CD4-positive, CD25-positive, alpha-beta regulatory T cell (primary cell): ENCODE measurements at places on chromosomes 5 and 9.

GRCh38 chr9:90827181-90827871 lies 25.7 kb downstream of the SYK start:
- H3K27me3 ChIP-seq, result no peaks in the 10 kb centered on the region
- no peak overlapping the region for H3K27ac ChIP-seq
- no peak for DNase-seq

DNA sequence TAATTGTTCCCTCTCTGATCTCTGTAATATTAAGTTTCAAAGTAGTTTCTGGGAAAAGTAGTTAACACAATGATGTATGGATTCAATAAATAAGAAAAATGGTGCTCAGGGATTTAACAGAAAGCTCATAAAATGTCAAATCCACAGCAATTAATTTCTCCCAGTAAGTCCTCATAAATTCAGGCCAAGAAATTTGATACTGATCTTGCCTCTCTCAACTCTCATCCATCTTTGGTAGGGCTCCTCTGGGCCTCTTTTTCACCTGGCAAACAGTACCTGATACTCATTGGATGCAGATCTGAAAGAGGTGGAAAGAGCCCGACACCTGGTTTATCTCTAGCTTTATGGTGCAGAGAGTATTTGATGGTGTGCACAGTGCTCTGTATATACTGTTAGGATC lies 106.1 kb downstream of the STK32A start:
- H3K27me3 ChIP-seq, result no peaks in the 10 kb centered on the region
- H3K4me1 ChIP-seq, result no peaks in the 10 kb centered on the region
- no peak overlapping the region for H3K27ac ChIP-seq
- no peak for DNase-seq

DNA sequence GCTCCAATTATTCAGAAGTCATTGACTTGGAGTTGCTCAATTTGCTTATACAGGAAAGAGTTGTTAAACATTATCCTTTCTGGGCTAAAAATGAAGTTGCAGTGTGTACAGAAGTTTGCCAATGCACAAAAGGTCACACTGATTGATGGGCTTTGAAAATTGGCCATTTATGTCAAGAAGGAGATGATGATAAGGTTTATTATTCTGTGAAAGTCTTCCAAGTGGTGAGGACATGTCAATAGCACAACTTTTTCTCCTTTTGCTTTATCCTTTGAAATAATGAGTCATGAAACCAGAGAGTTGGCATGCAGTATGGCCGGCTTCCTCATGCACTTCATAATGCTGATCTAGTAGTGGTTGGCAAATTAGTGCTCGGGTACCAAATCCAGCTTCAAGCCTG lies 848.5 kb upstream of the WWC1 start:
- no peaks in the 10 kb centered on the region for H3K27me3 ChIP-seq
- H3K4me1 ChIP-seq, result no peaks in the 10 kb centered on the region
- DNase-seq, result no peak
- no peaks in the 10 kb centered on the region for H3K36me3 ChIP-seq

DNA sequence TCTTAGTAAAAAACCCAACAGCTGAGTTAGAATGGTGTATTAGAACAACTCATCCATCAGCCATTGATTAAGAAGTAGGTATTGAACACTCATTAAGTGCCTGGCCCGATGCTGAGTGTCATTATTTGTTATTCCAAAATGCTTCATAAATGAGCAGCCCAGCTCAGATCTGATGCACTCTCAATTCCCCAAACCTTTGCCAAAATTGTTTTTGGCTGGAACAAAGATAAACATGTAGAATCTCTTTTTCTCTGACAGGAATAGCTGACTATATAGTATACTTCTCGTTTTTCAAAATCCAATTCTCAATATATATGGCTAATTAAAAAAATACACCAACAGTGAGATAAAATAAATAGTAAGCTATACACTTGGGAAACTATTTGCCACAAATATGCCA lies 20.0 kb upstream of the ANKRD55 start:
- no peak overlapping the region for H3K4me3 ChIP-seq
- H3K27ac ChIP-seq, result no peak overlapping the region
- H3K27me3 ChIP-seq, result no peaks in the 10 kb centered on the region
- H3K36me3 ChIP-seq, result no peaks in the 10 kb centered on the region
- no peaks in the 10 kb centered on the region for H3K4me1 ChIP-seq
- no peak for DNase-seq

- no peaks in the 10 kb centered on the region for H3K27me3 ChIP-seq
- no peaks in the 10 kb centered on the region for H3K4me1 ChIP-seq
- H3K4me3 ChIP-seq, result no peak overlapping the region
- H3K36me3 ChIP-seq, result no peaks in the 10 kb centered on the region
Observed at GRCh38 chr5:35303152-35303551, 72.9 kb upstream of the PRLR start.

GRCh38 chr5:146007270-146007669 lies 70.9 kb downstream of the SH3RF2 start:
- no peaks in the 10 kb centered on the region for H3K36me3 ChIP-seq
- H3K4me3 ChIP-seq, result no peak overlapping the region
- no peaks in the 10 kb centered on the region for H3K4me1 ChIP-seq

DNA sequence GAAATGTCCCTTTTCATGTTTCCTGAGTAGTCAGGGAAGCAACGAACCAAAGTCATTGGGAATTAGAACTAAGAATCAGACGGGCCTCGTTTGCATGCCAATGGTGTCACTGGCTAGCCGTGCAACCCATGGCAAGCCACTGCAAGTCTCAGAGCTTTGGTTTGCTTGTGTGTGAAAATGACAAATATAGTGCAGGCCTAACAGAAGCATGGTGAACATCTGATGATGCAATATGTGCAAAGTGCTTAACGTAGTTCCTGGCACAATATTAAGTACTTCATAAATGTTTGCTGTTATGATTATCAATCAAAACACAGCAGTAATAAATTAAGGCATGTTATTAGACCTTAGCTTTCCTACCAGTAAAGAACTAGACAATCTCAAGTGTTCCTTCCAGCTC lies 118.0 kb upstream of the TRIM32 start:
- no peak overlapping the region for H3K27ac ChIP-seq
- no peaks in the 10 kb centered on the region for H3K36me3 ChIP-seq
- no peak overlapping the region for H3K4me3 ChIP-seq
- no peaks in the 10 kb centered on the region for H3K27me3 ChIP-seq
- no peaks in the 10 kb centered on the region for H3K4me1 ChIP-seq

- no peaks in the 10 kb centered on the region for H3K36me3 ChIP-seq
- DNase-seq, result no peak
- H3K27ac ChIP-seq, result no peak overlapping the region
- H3K4me1 ChIP-seq, result no peaks in the 10 kb centered on the region
- H3K27me3 ChIP-seq, result no peaks in the 10 kb centered on the region
- no peak overlapping the region for H3K4me3 ChIP-seq
Observed at GRCh38 chr5:58048185-58048925, 411.5 kb downstream of the PLK2 start.

- no peaks in the 10 kb centered on the region for H3K36me3 ChIP-seq
- no peak overlapping the region for H3K4me3 ChIP-seq
- no peaks in the 10 kb centered on the region for H3K4me1 ChIP-seq
- no peaks in the 10 kb centered on the region for H3K27me3 ChIP-seq
Observed at GRCh38 chr5:126233256-126233655, 190.0 kb upstream of the GRAMD2B start.

- no peak overlapping the region for H3K27ac ChIP-seq
- H3K4me1 ChIP-seq, result no peaks in the 10 kb centered on the region
- no peak for DNase-seq
- no peaks in the 10 kb centered on the region for H3K36me3 ChIP-seq
- no peak overlapping the region for H3K4me3 ChIP-seq
Observed at GRCh38 chr9:18422296-18423036, 51.5 kb upstream of the ADAMTSL1 start.

- H3K27me3 ChIP-seq, result no peaks in the 10 kb centered on the region
- H3K4me1 ChIP-seq, result no peaks in the 10 kb centered on the region
- DNase-seq, result no peak
- no peak overlapping the region for H3K27ac ChIP-seq
Observed at GRCh38 chr9:127131871-127132270, 9.4 kb upstream of the ANGPTL2 start.

GRCh38 chr5:138722544-138723177 lies 30.6 kb upstream of the CTNNA1 start:
- DNase-seq, result no peak
- H3K4me1 ChIP-seq, result no peaks in the 10 kb centered on the region
- no peak overlapping the region for H3K27ac ChIP-seq
- H3K27me3 ChIP-seq, result no peaks in the 10 kb centered on the region

GRCh38 chr5:40497573-40497972 lies 182.1 kb upstream of the PTGER4 start:
- H3K27me3 ChIP-seq, result no peaks in the 10 kb centered on the region
- no peak for DNase-seq
- no peak overlapping the region for H3K27ac ChIP-seq
- no peaks in the 10 kb centered on the region for H3K36me3 ChIP-seq

GRCh38 chr5:5533927-5534326 lies 111.5 kb downstream of the ICE1 start:
- no peaks in the 10 kb centered on the region for H3K36me3 ChIP-seq
- no peak overlapping the region for H3K27ac ChIP-seq
- no peaks in the 10 kb centered on the region for H3K4me1 ChIP-seq
- H3K27me3 ChIP-seq, result no peaks in the 10 kb centered on the region
- no peak for DNase-seq

DNA sequence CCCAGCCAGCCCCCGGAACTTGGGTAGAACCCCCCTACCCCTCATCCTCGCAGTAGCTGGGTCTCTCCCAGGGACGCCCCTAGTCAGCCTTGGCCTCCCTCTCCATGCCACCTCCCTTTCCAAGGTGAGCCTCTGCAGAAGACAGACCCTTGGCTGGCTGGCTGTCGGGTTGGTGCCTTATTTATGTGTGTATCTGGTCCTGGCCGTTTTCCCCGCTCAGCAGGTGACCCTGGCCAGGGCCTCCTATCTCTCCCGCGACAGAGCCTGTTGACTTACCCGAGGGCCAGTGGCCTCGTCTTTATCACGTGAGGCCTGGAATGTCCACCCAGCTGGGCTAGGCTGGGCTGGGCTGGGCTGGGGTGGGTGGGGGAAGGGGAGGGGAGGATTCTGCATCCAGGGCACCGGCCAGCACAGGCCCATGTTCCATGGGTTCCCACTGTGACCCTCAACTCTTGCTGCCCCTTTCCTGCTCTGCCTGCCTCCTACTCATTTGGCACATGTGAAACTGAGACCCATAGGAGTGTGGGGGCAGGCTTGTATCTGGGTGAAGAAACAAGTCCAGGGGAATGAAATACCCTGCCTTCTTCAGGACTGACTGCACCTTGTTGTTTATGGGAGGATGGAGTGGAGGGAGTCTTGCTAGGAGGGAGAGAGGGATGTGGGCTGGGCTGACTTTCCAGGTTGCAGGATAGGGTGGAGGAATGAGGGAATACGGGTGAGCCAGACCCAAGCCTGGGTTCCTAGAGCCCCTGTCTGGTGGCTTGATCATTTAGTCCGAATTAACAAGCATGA lies 3.1 kb downstream of the CXXC5 start:
- H3K27ac ChIP-seq, result no peak overlapping the region
- peaks cover 10% of the 10 kb centered on the region for H3K27me3 ChIP-seq
- DNase-seq, result no peak
- H3K36me3 ChIP-seq, result no peaks in the 10 kb centered on the region
- H3K4me3 ChIP-seq, result no peak overlapping the region
- peaks cover 45% of the 10 kb centered on the region for H3K4me1 ChIP-seq

DNA sequence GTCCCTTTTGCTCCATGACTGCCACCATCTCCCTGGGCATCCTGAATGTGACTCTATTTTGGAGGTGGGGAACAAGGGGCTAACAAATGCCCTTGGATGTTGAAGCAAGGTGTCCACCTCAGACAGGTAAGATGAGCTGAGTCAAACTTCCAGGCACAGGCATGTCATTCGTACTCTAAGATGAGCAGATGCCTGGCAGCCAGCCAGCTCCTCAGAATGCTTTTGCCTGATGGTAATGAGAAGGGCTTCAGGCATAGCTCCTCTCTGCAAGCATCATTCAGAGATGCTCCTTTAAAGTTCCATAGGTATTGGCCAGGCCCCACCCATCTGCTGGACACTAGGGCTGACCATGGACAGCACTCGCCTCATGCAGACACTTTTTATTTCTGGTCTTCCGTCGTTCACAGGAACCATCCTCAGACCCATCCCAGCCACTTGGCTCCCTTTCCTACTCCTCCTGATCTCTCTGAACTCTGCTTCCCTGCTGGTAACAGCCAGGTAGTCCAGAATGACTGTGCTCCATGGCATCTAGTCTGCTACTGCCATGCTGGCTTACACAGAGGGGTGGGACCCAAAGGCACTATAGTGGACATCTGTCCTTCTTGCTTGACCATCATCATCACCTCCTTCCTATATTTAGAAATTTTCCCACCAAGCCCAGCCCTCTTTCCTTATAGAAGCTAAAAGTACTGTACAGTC lies 118.8 kb downstream of the GLIS3 start:
- no peak overlapping the region for H3K4me3 ChIP-seq
- H3K27ac ChIP-seq, result no peak overlapping the region
- H3K36me3 ChIP-seq, result no peaks in the 10 kb centered on the region
- H3K27me3 ChIP-seq, result no peaks in the 10 kb centered on the region
- DNase-seq, result no peak

- no peaks in the 10 kb centered on the region for H3K36me3 ChIP-seq
- H3K27ac ChIP-seq, result no peak overlapping the region
- H3K4me1 ChIP-seq, result no peaks in the 10 kb centered on the region
- H3K27me3 ChIP-seq, result no peaks in the 10 kb centered on the region
- H3K4me3 ChIP-seq, result no peak overlapping the region
Observed at GRCh38 chr5:120091376-120091948, 372.6 kb upstream of the PRR16 start.

DNA sequence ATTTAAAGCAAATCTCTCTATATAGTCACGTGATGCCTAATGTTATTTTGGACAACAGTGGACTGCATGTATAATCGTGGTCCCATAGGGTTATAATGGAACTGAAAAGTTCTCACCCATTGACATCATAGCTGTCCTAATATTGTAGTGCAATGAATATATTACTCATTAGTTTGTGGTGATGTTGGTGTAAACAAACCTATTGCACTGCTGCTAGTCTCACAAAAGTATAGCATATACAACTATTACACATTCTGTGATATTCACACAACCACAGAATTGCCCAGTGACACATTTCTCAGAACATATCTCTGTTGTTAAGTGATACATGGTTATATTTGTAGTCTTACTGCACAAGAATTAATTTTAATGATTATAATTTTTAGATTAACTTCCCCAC lies 37.7 kb downstream of the IPO11 start:
- H3K27me3 ChIP-seq, result no peaks in the 10 kb centered on the region
- H3K36me3 ChIP-seq, result peaks cover 36% of the 10 kb centered on the region
- no peak overlapping the region for H3K27ac ChIP-seq
- no peaks in the 10 kb centered on the region for H3K4me1 ChIP-seq
- DNase-seq, result no peak
